RPMI7951 (cell line): ENCODE measurements at places on chromosomes 7 and 10. TPM values are rescaled to one million over a fixed set of nuclear protein-coding genes. Genes with fewer than 3 reads are reported as not detected.

The USP6NL gene
- total RNA-seq = 14.2 and 18.1 TPM in 2 replicates

The CRYGN gene
- not detected in 2 replicates for total RNA-seq

The SLC13A1 gene
- total RNA-seq = not detected in 2 replicates

The SKIDA1 gene
- 0.48 and 0.88 TPM in 2 replicates for total RNA-seq

The LRRC17 gene
- total RNA-seq = 48.8 and 54.3 TPM in 2 replicates

The ZNF33B gene
- 4.8 and 9.1 TPM in 2 replicates for total RNA-seq
